CD4-positive, alpha-beta memory T cell (primary cell): ENCODE measurements at places on chromosomes 7 and 10. TPM values are rescaled to one million over a fixed set of nuclear protein-coding genes. Genes with fewer than 3 reads are reported as not detected.
A peak's percentile ranks its signal among the peaks of the same experiment; 100 is the strongest.

- DNase-seq = no peak
- no peak overlapping the region for H3K4me3 ChIP-seq
- no peaks in the 10 kb centered on the region for H3K27me3 ChIP-seq
- no peaks in the 10 kb centered on the region for H3K4me1 ChIP-seq
Measured at GRCh38 chr7:98840096-98840495, 29.7 kb downstream of the TMEM130 start.

GRCh38 chr10:131926743-131927595 is 26.2 kb downstream of the PPP2R2D start:
- peaks cover 55% of the 10 kb centered on the region for H3K4me1 ChIP-seq
- no peak overlapping the region for H3K27ac ChIP-seq
- DNase-seq = no peak
- H3K4me3 ChIP-seq = no peak overlapping the region
- no peaks in the 10 kb centered on the region for H3K36me3 ChIP-seq
- no peaks in the 10 kb centered on the region for H3K27me3 ChIP-seq

Gene ITPRID1
- total RNA-seq = not detected

- peak overlapping the region; percentile 72 for H3K27ac ChIP-seq
- no peaks in the 10 kb centered on the region for H3K36me3 ChIP-seq
- no peak overlapping the region for H3K4me3 ChIP-seq
- DNase-seq = peak; percentile 76
Measured at GRCh38 chr10:133258818-133259601, 17.7 kb downstream of the ADAM8 start.

Gene PLEKHS1
- 0.12 TPM for total RNA-seq

DNA sequence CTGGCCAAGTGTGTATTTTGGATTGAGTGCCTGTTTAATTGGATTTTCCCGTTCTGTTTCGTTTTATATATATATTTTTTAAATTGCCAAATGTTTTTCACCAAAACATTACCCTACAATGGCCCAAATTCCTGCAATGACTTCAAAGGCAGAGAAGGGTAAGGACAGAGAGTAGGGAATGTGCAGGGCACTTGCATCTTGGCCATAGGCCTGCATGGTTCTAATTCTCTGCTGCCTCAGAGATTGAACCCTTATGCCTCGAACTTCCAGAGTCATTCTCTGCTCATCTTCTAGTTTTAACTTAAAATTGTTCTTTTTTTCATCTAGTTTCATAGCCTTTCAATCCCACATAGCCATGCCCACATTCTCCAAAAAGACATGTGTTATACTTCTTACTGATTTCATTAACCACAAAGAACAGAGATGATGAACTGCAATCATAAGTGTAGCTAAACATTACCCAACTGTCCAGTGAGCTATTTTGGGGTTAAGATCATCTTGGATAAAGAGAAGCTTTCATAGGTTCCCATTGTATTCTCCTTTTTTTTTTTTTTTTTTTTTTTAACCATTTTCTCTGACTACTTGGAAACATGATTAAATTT is 177.6 kb downstream of the PLXDC2 start:
- no peaks in the 10 kb centered on the region for H3K4me1 ChIP-seq
- no peaks in the 10 kb centered on the region for H3K27me3 ChIP-seq
- H3K4me3 ChIP-seq = no peak overlapping the region

DNA sequence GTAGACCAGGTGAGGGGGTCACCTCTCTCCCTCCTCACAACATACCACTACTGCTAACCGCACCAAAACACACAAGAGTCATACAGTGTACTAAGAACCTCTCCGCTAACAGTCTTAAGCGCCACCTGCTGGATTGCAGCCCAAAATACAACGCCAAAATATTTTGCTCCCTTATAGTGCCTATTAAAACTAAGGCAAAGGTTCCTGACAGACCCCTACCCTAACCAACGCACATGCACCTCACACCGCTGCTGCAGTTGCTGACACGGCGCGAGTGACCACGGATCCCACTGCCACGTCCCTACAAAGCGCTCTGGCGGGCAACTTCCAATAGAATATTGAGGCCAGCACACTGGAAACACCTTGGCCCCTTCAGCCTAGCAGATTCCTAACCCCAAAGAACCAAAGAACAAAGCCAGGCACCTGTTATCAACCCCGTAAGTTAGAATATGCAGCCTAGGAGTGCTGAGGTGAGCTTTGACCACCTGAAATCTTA is 563.6 kb upstream of the SEMA3D start:
- H3K36me3 ChIP-seq = no peaks in the 10 kb centered on the region
- no peaks in the 10 kb centered on the region for H3K27me3 ChIP-seq
- DNase-seq = no peak
- no peaks in the 10 kb centered on the region for H3K4me1 ChIP-seq
- H3K4me3 ChIP-seq = no peak overlapping the region

- peaks cover 48% of the 10 kb centered on the region for H3K4me1 ChIP-seq
- H3K27ac ChIP-seq = no peak overlapping the region
- H3K27me3 ChIP-seq = no peaks in the 10 kb centered on the region
- H3K4me3 ChIP-seq = no peak overlapping the region
- DNase-seq = no peak
Measured at GRCh38 chr10:132547421-132547861, 9.9 kb downstream of the INPP5A start.

DNA sequence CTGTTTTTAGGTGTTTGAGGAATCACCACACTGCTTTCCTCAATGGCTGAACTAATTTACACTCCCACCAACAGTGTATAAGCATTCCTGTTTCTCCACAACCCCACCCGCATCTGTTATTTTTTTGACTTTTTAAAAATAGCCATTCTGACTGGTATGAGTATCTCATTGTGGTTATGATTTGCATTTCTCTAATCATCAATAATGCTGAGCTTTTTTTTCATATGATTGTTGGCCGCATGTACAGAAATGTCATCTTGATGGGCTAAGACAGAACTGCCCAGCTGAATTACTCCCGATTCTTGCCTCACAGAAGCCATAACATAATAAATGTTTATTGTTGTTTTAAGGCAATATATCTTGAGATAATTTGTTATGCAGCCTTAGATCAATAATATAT is 93.1 kb upstream of the DKK1 start:
- no peaks in the 10 kb centered on the region for H3K36me3 ChIP-seq
- H3K27me3 ChIP-seq = no peaks in the 10 kb centered on the region
- H3K4me1 ChIP-seq = no peaks in the 10 kb centered on the region
- no peak overlapping the region for H3K27ac ChIP-seq

GRCh38 chr7:33039257-33039902 is 23.2 kb downstream of the NT5C3A start:
- DNase-seq = no peak
- H3K4me1 ChIP-seq = peaks cover 68% of the 10 kb centered on the region
- H3K27me3 ChIP-seq = no peaks in the 10 kb centered on the region
- H3K36me3 ChIP-seq = no peaks in the 10 kb centered on the region
- peak overlapping the region; percentile 46 for H3K4me3 ChIP-seq

DNA sequence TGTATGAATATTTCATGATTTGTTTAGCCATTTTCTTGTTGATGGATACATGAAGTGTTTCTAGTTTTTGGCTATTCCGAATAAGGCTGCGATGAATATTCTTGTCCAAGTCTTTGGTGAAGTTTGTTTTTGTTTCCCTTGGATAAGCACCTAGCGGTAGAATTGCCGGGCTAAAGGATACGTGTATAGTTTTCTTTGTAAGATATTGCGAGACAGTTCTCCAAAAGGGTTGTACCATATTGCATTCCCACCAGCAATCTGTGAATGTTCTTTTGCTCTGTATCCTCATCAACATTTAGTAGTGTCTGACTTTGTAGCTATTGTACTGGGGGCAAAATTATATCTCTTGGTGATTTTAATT is 142.6 kb downstream of the DOCK1 start:
- H3K4me3 ChIP-seq = no peak overlapping the region
- H3K4me1 ChIP-seq = no peaks in the 10 kb centered on the region
- no peak overlapping the region for H3K27ac ChIP-seq
- no peaks in the 10 kb centered on the region for H3K27me3 ChIP-seq
- H3K36me3 ChIP-seq = no peaks in the 10 kb centered on the region
- DNase-seq = no peak
